ENCODE measurements at places on chromosomes 2 and 18.
A peak's percentile ranks its signal among the peaks of the same experiment; 100 is the strongest.

- DNase-seq = no peak
These were observed 13.4 kb downstream of the DOK1 start for GRCh38 chr2:74567881-74568280.

- no peak for DNase-seq
These were observed 8.9 kb upstream of the OSR1 start for GRCh38 chr2:19367326-19367725.

- peak; percentile 33 for DNase-seq
These were observed 1.2 kb downstream of the SEMA4C start for GRCh38 chr2:96868555-96869280.

DNA sequence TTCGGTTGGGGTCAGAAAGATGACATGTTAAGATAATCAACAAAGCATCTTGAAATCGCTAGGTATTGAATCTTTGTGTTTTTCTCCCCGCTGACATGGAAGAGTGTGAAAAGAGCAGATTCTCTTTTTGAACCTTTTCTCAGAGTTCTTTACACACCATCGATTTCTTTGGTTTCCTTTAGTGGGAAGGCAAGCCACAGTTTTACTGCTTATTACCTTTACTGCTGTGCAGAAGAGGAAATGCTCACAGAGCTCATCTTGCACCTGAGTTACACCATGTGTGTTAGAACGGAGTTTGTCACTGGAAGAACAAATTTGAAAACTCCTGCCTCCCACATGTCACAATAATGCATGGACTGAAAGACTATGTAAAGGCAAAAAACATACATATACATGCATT lies 45.3 kb upstream of the PDK1 start:
- no peak for DNase-seq

- DNase-seq = no peak
These were observed 14.4 kb upstream of the MYO3B start for GRCh38 chr2:170163411-170164065.

- DNase-seq = peak; percentile 84
These were observed 422.9 kb upstream of the TRIB2 start for GRCh38 chr2:12293874-12294273.

DNA sequence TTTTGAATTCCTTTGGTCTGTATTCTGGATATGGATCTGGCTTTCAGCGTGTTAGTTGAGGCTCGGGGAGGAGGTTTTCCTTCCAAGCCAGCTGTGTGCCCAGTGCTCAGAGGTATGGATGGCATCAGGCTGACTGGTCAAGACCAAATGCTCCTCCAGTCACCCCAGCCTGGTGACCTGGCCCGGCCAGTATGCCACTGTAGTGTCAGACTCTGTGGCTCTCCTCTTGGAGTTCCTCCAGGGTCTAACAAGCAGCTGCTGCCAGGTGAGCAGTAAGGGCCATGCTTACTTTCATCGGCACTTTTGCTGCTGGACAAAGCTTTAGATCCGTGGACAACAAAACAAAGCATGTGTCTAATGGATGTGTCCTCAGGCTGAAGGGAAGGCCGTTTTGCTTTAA lies 44.1 kb downstream of the CABLES1 start:
- DNase-seq = no peak

DNA sequence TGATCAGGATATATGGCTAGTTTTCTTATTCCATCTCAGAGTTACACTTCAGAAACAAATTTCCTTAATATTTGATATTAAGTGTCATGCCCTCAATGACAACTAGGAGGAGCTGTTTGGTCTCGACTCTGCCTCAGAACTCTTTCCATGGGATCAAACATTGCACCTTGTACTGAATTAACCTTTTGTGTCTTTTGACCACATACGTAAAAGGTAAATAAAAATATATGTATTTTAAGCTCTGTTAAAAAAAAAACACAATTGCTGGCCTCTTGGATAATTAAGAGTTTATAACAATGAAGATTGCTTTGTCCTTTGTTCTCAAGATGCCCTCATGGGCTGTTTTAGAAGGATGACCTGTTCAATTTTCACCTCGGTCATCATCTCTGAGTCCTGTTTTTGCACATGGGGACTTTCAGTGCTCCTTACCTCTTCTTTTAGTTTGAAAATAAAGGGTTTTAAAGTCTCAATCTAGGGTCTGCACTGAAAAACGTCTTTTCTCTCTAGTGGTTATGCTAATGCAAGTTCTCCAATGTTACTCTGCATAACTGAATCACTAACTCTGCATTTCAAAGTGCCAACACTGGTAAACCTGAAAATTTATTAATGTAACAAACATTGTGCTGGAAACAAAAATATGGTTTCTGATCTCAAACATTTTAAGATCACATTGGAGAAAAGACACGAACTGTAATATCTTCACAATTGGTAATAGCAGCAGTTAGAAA lies 18.8 kb upstream of the FN1 start:
- DNase-seq = no peak

GRCh38 chr18:60466677-60467076 lies 94.1 kb upstream of the MC4R start:
- no peak for DNase-seq

DNA sequence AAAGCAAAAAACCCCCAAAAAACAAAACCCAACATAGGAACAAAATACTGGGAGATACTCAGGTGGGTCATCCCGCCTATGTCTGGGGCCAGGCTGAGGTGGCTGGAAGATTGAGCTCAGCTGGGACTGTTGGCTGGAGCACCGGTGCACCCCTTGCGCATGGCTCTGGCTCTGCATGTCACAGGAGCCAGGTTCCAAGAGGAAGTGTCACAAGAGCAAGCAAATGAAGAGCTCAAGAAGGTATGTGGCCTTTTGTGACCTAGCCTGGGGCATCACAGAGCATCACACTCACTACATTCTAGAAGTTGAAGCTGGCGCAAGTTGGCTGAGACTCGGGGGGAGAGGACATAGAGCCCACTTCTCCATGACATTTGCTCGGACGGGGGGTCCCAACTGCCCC lies 40.6 kb downstream of the PDCL3 start:
- no peak for DNase-seq

DNA sequence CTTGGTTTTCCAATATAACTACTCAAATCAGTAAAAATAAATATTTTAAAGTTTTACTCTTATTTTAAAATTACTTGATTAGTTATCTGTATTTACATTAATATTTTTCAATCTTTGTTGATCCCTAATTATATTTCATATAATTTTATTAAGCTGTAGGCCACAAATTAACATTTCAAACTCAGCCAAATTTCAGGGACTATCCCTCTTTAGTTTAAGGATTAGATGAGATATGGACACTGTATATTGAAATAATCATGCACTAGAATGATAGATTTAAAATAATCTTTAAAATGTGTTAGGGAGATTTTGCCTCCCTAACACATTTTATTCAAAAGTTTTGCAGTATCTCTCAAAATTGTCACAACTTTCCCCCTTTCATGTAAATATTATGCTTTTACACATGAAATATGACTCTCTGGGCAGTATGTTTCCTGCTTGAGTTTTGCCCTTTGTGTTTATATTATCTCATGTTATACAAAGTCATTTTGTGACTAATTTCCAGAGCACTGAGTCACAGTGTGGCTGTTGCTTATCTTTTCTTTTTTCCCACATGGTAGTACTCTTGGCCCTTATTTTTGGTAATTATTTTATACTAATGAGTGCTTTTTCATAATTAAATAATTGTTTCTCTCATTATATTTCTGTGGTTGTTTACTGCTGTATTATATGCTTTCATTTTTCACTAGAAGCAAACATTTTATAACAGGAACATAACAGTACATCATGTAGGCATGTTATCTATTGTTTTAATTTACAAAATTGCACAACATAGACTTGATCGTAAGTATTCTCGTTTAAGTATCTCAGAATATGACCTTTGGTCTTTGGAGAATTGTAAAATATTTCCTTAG lies 1.2 kb downstream of the TFPI start:
- no peak for DNase-seq
